ENCODE measurements at places on chromosomes 4 and X. TPM values are rescaled to one million over a fixed set of nuclear protein-coding genes. Genes with fewer than 3 reads are reported as not detected.

DNA sequence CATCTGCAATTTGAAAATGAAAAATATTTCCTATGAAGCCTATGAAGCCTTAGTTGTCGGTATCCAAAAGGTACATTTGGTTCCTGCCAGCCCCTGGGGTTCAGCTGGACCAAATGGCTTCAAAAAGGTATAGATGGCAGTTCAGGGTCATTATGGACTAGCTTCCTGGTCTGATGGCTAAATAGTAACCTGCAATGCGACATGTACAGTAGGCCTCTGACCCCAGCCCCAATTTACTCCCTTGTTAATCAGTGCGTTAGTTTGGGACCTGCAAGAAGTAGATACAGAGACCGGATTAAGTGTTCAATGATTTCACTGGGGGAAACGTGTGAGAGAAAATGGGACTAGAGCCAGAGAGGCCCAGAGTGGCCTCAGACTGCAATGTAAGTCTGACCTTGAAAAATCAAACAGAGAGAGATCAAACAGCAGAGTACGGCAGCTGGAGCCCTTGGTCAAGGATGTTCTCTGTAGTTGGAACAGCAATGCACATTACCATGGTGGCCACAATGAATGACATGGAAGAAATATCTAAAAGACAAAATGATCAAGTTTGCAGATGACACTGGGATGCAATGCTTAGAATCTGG is 115.0 kb upstream of the MBNL3 start:
- DNase-seq = no peak
- no peaks in the 10 kb centered on the region for H3K36me3 ChIP-seq
- no peak overlapping the region for H3K4me3 ChIP-seq

DNA sequence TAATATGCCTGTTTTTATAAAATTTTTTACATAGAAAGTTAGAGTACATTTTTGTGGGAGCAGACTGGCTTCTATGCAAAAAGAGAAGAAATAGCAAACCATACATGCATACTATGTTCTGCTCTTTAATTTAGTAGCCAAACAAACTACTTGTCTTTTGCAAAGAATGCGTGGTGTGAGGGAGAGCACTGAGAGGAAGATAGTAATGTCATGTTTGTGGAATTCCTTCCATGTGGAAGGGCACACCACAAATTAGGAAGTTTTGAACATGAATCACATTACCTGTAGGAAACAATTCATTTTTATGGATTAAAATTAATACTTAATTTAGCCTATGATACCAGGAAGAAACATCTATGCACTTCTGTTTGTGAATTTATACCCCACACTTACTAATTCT is 1529.1 kb upstream of the ADGRL3 start:
- H3K27me3 ChIP-seq = no peaks in the 10 kb centered on the region
- DNase-seq = no peak
- no peaks in the 10 kb centered on the region for H3K4me1 ChIP-seq
- H3K4me3 ChIP-seq = no peak overlapping the region
- H3K36me3 ChIP-seq = no peaks in the 10 kb centered on the region

DNA sequence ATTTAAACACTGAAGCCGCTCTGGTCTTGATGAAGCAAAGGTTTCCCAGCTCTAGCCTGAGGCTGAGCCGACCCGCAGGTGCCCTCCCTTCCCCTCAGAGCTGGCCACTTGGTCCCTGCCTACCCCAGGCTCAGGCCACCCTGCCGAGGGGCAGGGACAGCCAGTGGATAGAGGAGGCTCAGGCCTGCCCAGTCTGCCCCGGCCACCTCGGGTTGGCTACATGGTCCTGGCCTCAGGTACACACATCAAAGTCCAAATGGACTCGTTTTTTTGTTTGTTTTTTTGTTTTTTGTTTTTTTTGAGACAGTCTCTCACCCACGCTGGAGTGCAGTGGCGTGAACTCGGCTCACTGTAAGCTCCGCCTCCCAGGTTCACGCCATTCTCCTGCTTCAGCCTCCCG is 23.8 kb downstream of the TACC3 start:
- no peaks in the 10 kb centered on the region for H3K27me3 ChIP-seq
- H3K4me3 ChIP-seq = no peak overlapping the region
- H3K36me3 ChIP-seq = peaks cover 8% of the 10 kb centered on the region
- DNase-seq = no peak
- peaks cover 8% of the 10 kb centered on the region for H3K4me1 ChIP-seq
- no peak overlapping the region for H3K27ac ChIP-seq

Gene OPN1MW
- total RNA-seq = not detected

All from esophagus squamous epithelium (tissue), 5 donors.